ENCODE measurements at places on chromosomes 1 and 21. TPM values are rescaled to one million over a fixed set of nuclear protein-coding genes. Genes with fewer than 3 reads are reported as not detected.
A peak's percentile ranks its signal among the peaks of the same experiment; 100 is the strongest.

DNA sequence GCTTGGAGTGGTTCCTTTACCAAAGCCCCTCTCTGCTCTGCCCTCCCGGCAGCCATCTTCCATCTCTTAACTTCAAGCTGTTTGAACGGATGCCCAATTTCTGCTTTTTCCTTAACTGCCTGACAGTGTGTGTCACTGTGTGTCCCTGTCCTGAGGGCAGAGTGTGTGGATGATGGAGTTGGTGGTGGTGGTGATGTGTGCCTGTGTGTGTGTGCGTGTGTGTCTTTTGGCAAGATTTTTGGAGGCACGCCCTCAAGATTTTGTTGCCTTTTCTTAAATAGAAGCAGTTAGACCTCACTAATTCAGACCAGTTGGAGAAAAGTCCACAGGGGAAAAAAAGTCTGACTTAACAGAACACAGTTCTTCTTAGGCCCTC, 30.3 kb downstream of the SERTAD4 start:
- no peak for DNase-seq

- DNase-seq = no peak
Observed at GRCh38 chr1:222596696-222597095, 7.0 kb upstream of the TAF1A start.

TRIM46 gene
- total RNA-seq = 2.1 TPM

MYOM3 gene
- 1.2 TPM for total RNA-seq

DNA sequence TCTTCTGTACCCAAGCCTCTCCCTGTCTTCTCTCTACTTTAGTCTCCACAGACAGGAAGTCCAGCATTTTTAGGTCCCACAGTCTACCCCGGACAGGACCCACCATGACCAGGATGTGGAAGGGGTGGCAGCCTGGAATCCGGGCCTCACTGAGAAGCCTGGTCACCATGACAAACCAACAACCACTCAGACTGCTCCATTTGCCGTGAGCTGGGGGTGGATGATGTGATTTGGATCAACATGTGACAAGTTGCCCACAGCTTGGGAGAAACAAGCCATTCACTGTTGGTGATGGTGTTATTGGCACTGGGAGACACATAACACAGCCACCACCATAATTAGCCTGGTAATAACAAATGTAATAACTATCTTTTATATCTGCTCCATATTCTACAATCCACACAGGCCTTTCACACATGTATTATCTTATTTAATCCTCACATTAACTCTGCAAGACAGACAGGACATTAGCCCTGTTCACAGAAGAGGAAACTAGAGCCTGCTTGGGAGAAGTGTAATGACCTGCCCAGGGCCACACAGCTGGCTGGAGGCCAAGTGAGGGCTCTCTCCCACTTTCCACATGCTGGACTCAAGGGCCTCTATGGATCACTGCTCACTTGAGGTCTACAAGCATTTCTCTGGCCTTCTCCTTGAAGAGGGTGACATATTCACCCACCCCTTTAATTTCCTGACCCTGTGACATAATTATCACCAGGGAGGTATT, 22.9 kb downstream of the MEF2D start:
- peak; percentile 80 for DNase-seq

- DNase-seq = peak; percentile 2
Observed at GRCh38 chr1:17292299-17293160, 15.5 kb upstream of the PADI4 start.

PLA2G2F gene
- not detected for total RNA-seq

GRCh38 chr1:223225481-223225880, 82.4 kb upstream of the TLR5 start:
- DNase-seq = no peak
